ENCODE measurements at places on chromosomes 3 and 15.

DNA sequence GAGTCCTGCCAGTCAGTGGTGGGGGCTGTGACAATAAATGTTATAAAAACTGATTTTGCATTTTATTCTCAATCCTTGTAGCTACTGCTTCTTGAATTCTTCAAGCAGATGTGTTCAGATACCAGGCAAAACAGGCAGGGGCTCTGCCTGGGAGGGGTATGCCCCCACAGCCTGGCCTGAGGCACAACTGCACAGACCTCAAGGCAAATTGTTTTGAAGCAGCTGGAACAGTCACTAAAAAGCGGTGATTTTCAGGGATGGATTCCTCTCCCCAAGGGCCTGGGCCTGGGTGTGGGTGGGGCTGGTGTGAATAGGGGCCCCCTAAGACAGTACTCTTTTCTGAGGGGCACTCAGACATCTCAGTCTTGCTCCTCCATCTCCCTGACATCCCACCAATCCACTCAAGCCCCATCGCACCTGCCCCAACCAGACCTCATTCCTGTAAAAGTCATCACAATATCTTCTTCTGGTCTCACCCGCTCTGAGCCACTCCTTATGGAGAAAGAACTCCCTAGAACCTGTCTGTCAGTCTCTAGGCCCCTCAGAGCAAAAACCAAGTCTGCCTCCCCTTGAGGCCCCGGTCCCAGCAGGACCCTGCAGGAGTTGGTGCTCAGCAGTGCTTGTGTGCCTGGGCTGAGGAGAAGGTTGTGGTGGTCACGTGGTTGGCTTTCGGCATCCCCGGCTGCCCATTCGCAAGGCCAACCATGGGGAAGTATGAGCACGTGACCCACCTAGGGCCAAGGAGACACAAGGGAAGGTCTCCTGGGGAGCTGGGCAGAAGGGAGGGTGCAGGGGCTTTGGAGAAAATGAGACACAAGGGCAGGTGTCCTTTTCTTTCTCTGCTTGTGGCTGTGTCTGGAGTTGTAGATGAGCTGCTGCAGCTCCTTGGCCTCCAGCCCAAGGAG is 2.9 kb upstream of the PSTPIP1 start:
- no peak for DNase-seq

- no peak for DNase-seq
Measured at GRCh38 chr3:107765524-107765923, 242.8 kb downstream of the BBX start.

DNA sequence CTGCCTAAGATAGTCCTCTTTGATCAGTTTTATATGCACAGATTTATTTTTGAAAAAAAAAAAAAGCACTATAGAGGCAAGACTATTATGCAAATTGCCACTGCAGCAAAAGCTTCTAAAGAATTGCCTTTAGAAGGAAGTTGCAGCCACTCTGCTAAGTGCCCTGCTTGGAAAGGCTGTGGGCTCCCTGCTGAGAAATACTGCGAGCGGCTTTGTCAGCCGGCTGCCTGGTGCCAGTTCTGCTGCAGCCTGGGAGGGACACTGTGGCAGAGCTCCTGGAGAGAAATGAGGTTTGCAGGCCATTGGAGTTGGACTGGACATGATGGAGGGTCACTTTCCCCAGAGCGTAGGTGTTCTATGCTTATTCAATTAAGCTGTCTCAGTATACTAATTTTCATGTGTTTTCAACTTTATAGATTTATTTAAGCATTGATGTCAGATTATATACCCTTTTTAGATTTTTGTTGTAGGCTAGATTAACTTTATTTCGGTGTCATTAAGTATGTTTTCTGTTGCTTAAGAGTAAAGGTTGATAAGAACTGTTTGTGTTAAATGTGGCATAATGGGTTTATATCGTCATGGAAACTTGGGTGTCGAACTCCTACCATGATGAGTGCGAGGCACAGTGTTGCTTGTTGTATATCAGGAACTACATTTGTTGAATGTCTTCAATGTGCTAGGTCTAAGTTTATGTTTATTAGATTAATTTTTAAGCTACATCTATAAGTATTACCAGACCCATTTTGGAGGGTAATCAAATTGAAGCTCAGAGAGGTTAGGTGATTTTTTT is 6.6 kb downstream of the MAP2K5 start:
- peak; percentile 40 for DNase-seq

DNA sequence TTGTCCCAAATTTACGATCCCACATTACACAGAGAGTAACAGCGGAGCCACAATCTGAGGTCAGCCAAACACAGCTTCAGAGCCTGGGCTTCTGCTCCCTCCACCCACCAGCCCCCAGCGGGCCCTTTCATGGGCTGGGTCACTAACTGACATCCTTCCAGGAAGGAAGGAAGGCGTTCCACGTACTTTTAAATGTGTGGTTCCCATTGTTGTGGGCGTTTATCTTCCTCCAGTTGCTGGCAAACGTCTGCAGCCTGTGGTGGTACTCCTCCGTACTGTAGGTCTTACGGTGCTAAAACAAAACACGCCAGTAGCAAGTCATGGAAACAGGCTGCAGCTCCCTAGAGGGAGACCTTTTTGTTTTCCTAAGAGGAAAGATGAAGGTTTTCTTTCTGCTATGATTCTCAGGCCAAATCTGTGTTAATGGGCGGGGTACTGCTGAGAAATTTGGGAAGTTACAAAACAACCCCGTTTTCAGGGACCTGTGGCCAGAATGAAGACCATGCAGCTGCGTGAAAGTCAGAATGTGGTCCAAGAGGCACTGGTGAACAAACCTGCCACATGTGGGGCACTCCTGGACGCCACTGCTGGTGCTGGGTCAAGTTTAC is 7.6 kb downstream of the CTSH start:
- no peak for DNase-seq

GRCh38 chr3:127440384-127440783 is 150.1 kb downstream of the TPRA1 start:
- DNase-seq = no peak

GRCh38 chr15:90203922-90204321 is 2.8 kb downstream of the SEMA4B start:
- no peak for DNase-seq

GRCh38 chr3:99981138-99981537 is 133.2 kb downstream of the FILIP1L start:
- no peak for DNase-seq

DNA sequence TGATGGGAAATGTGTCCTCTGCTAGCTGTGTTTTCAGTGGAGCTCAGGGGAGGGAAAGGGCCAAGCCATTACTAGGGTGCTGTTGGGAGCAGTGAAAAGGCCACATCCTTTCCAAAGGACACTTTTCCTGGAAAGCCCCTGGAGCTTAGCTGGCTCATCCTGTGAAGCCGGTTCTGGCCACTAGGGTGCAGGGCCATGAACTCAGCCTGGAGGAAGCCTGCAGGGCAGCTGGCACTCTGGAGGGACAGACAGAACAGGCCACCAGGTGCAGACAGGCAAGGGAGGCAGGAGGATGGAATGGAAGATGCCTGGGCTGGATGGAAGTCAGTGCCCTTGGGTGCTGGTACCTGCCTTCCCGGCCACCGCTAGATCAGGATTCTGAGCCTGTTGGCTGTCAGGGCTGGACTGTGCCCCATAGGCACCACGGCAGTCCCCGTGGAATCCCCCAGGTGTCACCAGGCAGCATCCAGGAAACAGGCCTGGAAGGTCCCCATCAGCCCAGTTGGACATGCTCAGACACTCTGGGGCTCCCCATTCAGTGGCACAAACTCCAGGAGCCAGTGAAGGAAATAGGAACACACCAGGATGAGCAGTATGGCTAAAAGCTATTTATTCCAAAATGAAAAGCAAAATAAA is 76.2 kb upstream of the C2CD4B start:
- no peak for DNase-seq

GRCh38 chr3:197573048-197573767 is 17.4 kb upstream of the BDH1 start:
- no peak for DNase-seq

- no peak for DNase-seq
Measured at GRCh38 chr3:3726549-3726948, 72.7 kb upstream of the LRRN1 start.

DNA sequence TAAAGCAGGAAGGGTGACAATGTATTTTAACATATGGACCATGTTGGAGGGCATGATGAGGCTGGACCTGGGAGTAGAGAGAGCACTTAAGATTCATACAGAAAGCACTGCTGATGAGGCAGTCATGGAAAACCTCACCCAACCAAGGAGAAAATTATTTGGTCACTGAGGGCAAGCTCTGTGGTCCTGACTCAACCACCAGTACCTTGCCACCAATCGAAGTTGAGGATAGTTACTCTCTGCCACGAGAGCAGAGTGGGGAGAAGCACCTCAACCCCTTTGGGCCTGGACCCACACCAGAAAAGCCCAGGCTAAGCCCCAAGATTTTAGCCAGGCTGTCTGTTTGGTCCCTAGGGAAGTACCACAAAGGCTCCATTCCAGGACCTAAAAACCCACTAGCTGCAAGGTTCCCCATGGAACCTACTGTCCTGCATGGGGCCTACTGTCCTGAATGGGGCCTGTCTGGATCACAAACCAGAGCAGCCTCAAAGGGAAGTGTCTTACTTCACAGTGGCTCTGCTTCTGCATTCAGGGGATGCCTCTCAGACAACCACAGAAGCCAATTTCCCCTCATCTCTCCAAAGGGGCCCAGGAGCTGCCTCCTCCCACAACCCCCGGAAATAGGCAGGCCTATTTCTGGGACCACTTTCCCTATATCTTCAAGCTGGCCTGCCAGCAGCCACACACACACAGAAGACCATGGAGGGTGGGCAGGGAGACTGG is 4.2 kb downstream of the CCDC71 start:
- DNase-seq = no peak

DNA sequence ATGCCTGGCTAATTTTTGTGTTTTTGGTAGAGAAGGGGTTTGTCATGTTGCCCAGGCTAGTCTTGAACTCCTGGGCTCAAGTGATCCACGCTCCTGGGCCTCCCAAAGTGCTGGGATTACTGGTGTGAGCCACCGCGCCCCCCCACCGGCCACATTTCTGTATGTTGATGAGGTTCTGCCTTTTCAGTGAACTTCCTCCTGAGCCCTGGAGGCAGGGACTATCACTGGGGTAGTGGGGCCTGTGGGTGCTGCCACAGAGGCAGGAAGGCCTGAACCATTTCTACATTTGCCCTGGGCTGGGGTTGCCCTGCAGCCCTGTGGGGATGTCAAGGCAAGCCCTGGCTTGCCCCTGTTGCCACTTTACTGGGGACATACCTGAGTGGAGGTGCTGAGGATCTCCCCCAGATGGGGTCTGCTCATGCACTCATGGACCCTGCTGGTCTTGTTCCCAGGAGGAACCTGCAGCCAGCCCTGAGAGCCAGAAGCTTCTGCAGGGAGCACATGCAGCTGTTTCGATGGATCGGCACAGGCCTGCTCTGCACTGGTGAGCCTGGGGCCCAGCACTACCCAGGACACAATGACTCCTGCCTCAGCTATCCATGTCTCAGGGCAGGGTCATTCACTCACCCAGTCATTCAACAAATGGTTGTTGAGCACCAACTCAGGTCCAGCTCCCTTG is 5.7 kb downstream of the SLC28A1 start:
- DNase-seq = no peak

DNA sequence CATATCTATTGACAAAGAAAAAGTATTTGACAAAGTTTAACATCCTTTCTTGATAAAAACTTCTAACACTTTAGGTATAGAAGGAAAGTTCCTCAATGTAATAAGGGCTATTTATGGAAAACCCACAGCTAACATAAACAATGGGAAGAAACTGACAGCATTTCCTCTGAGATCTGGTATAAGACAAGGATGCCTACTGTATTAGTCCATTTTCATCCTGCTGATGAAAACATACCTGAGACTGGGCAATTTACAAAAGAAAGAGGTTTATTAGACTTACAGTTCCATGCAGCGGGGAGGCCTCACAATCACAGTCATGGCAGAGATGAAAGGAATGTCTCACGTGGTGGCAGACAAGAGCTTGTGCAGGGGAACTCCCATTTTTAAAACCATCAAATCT is 17.8 kb upstream of the CLDN1 start:
- no peak for DNase-seq

- no peak for DNase-seq
Measured at GRCh38 chr3:64311424-64312061, 86.3 kb upstream of the PRICKLE2 start.

DNA sequence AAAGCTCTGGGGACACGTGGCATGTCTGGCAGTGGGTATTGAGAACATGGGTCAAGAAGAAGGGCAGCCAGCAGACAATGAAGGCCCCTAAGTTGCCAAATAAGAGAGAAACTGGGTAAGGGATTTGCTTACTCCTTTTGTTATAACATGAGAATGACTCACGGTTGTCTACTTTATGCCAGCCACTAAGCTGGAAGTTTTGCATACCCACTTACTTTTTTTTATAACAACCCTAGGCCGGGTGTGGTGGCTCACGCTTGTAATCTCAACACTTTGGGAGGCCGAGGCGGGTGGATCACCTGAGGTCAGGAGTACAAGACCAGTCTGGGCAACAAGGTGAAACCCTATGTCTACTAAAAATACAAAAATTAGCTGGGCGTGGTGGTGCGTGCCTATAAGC is 50.0 kb downstream of the DRD3 start:
- no peak for DNase-seq

DNA sequence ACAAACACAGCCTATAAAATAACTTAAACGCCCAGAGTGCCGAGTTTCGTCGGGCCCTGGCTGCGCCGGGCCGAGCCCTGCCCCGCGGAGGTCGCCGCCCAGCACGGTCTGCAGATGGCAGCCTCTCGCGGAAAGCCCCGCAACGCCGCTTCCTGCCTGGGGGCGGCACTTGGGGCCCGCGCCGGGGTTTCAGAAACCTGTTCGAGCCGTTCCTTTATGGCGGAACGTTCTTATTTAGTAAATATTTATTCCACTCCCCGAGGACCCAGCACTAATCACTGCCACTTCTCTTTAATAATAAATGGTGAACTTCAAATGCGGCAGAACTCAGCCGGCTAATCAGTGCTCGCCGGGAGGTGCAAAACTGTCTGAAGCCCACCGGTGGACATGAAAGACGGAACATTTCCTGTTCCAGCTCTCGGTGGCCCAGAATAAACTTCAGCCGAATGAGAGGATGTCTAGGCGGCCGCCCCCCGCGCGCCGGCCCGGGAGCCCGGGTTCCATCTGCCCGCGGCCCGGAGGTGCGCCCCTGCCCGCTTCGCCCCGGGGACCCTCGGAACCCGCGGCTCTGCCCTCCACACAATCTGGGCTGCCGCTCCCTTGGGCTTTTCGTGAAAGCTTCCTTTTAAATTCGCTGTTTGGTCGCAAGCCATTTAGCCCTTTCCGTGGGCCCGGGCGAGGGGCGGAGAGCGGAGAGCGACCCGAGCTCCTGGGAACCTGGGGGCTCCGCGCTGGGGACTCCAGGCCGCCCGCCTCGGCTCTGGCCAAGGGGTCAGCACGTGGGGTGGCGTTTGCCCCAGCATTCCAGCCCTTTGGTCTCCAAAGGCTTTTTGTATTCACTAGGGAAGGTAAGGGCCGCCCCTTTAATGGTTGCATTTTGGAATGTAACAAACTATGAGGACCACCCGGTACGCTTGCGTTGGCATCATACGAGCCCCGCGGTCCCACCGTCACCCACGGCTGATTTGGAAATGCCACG is 110.8 kb upstream of the ATP11B start:
- no peak for DNase-seq

- DNase-seq = no peak
Measured at GRCh38 chr3:177589911-177590381, 392.7 kb upstream of the TBL1XR1 start.

All from cerebellar nuclear complex (tissue), 1 donor.